Muscle of arm (tissue), 14 donors: ENCODE measurements at places on chromosomes 2 and 18.

DNA sequence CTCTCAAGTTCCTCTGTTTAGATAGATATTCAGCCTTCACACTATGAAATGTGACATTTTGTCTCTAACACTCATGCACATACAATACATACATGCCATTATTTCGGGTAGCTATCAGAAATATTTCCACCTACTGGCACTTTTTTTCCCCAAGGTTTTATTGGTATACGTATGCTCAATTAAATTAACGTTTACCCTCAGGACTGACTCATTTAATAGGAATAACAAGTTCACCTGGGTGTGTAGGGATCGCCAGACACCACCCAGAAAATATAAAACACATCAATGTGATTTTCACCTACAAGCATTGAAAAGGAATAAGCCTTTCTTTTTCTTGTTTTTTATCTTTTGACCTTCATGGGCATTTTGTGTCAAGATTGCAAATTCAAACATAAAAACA lies 138.5 kb upstream of the EPAS1 start:
- DNase-seq: no peak

- peak; percentile 66 for DNase-seq
These were observed 32.7 kb upstream of the FHL2 start for GRCh38 chr2:105431367-105432043.

DNA sequence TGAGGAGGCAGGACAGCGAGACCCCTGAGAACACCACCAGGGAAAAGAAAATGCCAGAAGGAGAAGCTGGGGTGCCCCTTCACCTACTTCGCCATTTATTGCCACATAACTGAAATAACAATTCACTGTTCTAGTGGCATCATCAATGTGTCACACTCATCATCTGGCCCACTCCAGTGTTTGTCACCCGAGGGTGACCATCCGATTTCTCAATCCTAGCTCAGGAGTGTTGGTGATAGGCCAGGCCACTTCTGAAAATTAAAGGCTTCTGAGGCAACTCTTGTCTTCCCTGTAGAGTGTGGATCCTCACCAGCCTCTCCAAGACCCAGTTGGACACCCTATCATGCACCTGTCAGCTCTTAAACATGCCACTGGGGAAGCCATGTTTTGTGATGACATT lies 62.9 kb upstream of the BZW1 start:
- no peak for DNase-seq

DNA sequence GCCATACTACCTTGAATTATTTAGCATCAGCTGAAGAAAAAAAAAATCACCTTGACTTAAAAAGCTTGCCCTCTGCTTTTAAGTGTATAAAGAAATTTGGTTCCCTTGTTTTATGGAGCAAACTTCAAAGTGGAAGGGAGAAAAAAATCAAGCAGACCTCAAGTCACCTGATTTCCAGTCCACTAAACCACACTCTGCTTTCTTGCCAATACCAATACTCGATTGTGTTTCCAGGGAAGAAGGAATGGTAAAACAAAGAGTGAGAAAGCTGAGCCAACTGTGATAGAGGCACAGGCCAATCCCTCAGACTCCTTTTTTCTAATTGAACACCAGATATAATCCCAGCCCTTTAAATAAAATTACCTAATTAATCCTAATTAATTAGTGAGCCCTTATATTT lies 587.3 kb downstream of the ARHGAP15 start:
- no peak for DNase-seq

DNA sequence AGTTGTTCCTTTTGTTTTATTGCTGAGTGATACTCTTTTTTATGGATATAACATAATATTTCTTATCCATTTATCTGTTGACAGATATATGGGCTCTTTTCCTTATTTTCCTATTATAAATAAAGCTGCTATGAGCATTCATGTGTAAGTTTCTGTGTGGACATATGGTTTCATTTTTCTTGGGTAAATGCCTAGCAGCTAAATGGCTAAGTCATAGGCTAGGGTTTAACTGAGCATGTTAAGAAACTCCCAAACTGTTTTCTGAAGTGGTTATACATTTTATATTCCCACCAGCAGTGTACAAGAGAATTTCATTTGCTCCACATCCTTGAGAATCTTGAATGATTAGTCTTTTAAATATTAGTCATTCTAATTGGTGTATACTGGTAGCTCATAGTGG lies 786.6 kb upstream of the CDH2 start:
- no peak for DNase-seq

DNA sequence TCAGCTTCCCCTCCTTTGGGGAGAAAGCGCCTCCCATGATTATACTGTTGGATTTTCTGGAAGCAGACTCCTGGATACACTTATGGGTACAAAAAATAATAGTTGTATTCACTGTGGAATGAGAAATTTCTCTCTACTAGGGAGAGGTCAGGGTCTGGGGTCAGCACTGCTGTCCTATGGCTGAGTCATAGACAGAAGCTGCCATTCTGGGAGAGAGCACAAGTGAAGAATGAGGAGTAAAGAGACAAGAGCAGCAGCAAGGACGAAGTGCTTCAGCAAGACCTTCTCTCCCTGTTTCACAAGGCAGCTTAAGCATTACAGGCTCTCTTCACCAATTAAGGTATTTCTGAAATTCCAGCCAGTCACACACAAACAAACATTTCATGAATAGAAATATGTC lies 10.1 kb upstream of the UNC80 start:
- no peak for DNase-seq

DNA sequence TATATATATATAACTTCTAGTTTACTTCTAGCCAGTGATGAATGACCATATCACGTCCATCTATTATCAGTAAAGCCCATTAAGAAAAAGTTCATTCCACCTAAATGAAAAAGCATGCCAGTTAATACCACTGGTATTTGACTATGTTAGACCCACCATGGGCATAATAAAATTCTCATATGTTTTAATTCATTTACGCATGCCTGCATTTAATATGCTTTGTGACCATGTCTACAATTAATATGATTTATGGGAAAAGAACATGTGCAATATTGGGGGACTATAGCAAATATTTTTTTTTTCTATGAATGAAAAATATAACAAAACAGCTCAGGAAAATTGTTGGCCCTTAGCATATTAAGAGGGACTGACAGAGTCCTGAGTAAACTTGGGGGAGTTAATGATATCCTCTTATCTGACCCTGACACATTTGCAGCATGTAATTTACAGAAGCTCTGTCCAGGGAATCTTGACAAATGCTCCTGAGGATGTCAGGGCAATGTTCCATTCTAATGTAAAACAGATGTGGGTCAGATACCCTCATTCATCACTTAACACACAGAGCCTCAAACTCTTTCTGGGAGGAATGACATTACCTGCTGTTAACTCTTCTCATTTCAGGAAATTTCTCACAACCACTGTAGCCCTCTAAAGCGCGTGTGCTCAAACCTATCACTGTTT lies 90.6 kb downstream of the PAX3 start:
- DNase-seq: no peak

GRCh38 chr2:39618236-39618635 lies 47.5 kb upstream of the TMEM178A start:
- no peak for DNase-seq

GRCh38 chr2:64454386-64455332 lies 697 bp downstream of the LGALSL start:
- peak; percentile 32 for DNase-seq

- DNase-seq: peak; percentile 14
These were observed 1004.4 kb upstream of the CDH2 start for GRCh38 chr18:29181151-29181901.

- DNase-seq: no peak
These were observed 1137.6 kb upstream of the NXPH2 start for GRCh38 chr2:139917690-139918384.

DNA sequence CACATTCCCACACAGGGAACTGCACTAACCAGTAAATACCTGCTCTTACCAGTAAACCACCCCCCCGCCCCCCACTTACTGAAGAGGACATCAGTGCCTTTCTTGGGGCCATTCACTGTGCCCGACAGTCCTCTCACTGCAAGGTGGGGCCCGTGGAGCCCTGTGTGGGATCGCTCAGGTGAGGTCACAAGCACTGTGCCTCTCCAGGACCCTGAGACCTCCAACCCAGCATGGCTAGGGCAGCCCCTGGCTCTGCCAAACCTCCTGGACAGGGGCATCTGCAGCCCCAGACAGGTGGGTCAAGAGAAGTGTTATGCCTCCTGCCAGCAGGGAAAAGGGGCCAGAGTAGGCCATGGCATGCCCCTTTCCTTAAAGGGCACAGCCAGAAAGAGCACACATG lies 6.7 kb upstream of the NEURL3 start:
- no peak for DNase-seq

DNA sequence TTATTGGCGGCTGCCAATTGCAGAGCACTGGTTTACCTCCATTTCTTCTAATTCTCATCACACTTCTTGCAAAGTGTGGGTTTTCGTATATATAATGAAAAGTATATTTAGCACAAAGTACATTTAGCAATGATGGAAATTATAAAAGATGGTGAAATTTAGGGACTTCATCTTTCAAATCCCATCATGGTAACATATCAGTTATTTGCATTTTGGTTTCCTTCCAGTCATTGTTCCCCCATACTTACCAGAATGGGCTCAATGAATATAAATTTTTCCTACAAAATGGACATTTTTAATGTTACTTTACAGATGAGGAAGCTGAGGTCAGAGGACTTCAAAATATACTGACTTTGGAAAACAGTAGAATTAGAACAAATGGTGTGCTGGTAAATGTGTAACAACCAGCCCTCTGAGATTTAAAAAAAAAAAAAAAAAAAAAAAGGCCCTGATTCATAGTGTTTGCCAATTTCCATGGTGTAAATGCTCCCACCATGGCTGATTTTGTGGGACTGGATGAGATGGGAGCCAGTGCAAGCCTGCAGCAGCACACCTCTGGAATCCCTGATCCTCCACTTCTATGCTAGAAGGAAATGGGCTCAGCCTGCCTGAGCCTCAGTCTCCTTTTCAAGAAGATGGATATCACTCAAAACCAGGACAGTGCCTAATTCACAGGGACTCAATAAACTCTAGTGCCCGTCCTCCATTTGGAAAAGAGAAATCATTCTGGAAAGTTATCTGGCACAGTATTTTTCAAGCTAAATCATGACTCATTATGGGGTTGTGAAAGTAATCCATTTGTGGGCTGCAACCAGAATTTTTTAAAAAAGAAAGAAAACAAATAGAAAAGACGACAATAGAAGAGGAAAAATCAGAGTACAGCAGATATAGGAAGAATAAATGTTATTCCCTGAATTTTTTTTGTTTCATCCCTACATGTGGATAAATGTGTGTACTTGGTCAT lies 34.0 kb downstream of the LBH start:
- DNase-seq: no peak

DNA sequence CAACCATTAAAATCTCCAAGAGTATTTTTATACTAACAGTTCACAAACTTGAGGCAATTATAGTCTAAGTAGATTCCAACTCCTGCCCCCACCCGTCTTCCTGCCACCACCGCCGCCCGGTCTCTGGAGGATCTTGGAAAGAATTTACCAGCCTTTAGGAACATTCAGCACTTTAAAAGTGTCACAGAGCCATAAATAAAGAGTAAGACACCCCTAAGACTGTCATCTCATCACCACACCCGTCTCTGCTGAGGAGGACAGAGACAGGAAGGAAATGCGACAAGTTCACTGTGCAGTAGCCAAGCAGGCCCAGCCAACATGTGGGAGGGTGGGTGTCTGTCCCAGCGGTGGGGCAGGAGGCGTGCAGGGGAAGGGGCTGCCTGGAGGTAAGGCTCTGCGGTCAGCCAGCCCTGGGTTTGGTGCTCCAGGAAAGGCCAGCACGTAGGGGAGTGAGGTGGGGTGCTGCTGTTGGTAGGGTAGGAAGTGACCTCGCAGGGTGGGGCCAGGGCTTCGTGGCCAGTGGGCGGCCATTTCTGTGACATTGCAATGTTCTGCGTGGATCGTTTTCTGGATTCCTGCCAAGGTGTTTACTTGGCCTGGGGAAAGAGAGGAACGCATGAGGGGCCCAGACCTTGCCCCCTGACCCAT lies 111.6 kb downstream of the FAM210A start:
- no peak for DNase-seq

DNA sequence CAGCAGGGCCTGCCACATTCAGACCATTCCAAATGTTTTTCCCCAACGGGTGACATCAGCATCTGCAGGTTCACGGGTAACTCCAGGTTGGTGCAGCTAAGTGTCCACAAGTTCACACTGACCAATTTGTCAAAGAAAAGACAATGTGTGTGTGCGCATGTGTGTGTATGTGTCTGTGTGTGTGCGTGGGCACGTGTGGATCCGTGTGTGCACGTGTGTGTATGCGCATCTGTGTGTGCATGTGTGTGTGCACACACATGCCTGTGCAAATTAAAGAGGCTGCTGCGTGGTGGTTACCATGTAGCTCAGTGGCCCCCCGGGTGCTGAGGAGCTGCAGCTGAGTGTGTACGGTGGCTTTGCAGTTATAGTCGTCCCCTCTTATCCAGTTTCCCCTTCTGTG lies 187.4 kb downstream of the TMEM18 start:
- DNase-seq: no peak

GRCh38 chr2:184851576-184851975 lies 253.2 kb downstream of the ZNF804A start:
- DNase-seq: no peak

- no peak for DNase-seq
These were observed 209.6 kb downstream of the TWIST2 start for GRCh38 chr2:239057533-239057932.

- DNase-seq: no peak
These were observed 96.5 kb downstream of the EHBP1 start for GRCh38 chr2:62801814-62802523.

DNA sequence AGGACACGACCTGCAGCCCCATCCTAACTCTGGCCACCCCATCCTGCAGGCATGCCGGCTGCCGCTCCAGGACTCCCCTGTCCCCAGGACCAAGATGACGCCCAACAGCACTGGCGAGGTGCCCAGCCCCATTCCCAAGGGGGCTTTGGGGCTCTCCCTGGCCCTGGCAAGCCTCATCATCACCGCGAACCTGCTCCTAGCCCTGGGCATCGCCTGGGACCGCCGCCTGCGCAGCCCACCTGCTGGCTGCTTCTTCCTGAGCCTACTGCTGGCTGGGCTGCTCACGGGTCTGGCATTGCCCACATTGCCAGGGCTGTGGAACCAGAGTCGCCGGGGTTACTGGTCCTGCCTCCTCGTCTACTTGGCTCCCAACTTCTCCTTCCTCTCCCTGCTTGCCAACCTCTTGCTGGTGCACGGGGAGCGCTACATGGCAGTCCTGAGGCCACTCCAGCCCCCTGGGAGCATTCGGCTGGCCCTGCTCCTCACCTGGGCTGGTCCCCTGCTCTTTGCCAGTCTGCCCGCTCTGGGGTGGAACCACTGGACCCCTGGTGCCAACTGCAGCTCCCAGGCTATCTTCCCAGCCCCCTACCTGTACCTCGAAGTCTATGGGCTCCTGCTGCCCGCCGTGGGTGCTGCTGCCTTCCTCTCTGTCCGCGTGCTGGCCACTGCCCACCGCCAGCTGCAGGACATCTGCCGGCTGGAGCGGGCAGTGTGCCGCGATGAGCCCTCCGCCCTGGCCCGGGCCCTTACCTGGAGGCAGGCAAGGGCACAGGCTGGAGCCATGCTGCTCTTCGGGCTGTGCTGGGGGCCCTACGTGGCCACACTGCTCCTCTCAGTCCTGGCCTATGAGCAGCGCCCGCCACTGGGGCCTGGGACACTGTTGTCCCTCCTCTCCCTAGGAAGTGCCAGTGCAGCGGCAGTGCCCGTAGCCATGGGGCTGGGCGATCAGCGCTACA lies 2.1 kb downstream of the GPBAR1 start:
- no peak for DNase-seq
